ENCODE measurements at places on chromosomes 13 and 19.

DNA sequence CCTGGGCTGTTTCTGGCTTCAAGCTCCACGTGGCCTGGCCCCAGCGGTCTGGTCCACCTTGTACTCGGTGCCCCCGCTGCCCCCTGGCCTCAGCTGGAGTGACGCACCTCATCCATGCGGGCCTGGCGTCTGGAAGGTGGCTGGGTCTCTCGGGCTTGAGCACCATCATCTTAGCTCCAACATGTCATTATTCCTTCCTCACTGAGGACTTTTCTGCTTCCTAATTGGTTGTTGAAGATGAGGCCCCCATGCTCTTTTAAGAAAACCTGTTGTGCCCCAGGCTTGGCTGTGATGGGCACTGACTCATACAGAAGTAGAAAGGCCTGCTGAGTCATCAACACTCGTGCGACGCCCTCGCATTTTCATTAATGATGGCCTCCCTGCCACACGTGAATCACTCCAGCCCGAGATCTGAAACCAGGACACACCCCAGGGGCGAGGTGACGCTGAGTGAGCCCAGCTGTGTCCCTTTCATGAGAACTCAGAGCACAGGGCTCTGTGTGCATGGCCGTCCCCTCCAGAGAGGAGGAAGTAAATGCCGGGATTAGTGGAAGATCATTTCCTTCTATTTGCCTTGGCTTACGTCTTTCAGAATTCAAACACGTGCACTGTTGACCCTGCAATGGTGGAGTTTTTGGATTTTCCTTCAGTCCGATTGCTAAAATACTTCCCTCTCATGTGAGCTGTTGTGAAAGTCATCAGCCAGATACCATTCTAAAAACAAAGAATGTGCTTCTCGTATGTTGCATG, 14.0 kb upstream of the GJA3 start:
- ATAC-seq = peak; percentile 93

DNA sequence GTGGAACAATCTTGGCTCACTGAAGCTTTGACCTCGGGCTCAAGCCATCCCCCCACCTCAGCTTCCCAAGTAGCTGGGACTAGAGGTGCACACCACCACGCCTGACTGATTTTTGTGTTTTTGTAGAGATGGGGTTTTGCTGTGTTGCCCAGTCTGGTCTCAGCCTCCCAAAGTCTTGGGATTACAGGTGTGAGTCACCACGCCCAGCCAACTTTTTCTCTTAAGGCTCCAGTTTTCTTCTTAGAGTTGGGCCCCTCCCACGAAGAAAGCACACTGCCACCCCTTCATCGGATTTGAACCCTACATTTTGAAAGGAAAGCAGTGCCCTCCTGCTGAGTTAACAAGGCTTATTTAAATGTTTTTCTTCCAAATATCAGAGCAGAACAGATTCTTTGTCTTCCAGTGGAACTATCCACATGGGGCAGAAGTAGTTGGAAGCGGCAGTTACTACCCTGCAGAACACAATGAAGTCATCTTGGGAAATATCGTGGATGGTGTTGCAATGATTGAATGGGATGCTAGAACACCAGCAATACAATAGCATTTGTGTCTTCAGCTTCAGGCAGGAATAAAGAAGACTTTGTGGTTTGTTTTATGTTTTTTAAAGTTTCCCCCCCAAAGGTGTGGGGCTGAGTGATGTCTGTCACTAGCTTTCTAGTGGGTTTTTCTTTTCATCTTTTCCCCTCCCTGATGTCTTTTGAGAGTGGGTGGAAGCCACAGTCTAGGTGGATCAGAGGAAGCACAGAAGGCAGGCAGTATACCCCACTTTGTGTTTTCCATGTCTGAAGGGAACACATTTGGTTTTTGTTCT, 8.9 kb downstream of the ACTN4 start:
- ATAC-seq = no peak

DNA sequence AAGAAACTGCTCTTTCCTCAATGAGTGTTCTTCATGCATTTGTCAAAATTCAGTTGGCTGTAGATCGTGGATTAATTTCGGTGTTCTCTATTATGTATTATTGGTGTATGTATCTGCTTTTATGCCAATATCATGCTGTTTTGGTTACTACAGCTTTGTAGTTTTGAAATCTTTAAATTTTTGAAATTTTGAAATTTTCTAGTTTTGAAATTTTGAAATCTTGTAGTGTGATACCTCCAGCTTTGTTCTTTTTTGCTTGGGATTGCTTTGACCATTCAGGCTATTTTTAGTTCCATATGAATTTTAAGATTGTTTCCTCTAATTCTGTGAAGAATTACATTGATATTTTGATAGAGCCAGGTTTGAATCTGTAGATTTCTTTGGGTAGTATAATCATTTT, 3.1 kb downstream of the CD33 start:
- ATAC-seq = no peak

DNA sequence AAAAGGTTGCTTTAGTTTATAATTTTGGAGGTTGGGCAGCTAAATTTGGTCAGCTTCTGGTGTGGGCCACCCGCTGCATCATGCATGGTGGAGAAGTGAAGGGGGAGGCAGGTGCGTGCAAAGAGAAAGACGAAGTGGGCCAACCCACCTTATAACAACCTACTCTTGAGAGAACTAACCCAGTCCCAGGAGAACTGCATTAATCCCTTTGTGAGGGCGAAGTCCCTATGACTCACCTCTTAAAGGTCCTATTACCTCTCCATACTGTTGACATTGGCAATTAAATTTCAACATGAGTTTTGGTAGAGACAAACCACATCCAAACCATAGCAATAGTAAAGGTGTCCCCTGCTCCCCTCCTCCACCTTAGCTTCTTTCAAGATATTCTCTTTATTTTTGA, 7.7 kb upstream of the FGF9 start:
- no peak for ATAC-seq

- ATAC-seq = no peak
Observed at GRCh38 chr19:46725036-46725820, 8.3 kb upstream of the PRKD2 start.

All from stimulated activated memory B cell treated with anti-CD40 and anti-IgM and Interleukin-4, amounts not matched to agents 10 μg/mL and 1 μg/mL and 100 μg/mL, for 72 hours (primary cell).